ENCODE measurements at places on chromosomes 1 and 21.

DNA sequence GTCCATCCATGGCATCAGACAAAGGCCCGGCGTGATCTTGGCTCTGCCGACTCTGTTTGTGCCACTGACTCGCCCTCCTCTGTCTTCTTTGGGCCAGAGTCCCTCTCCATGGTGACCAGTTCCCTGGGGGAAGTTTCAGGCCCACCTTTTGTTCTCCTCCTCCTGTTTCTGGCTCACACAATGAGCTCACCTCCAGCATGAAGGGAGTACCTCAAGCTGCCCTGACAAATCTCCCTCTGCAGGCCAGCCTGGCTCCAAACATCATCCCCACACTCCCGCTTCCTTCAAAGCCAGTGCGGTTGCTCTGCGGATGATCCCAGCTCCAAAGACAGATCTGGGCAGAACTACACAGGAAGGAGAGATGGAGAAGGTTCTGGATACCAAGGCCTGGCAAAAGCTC lies 576.6 kb downstream of the NPHP4 start:
- DNase-seq = no peak

DNA sequence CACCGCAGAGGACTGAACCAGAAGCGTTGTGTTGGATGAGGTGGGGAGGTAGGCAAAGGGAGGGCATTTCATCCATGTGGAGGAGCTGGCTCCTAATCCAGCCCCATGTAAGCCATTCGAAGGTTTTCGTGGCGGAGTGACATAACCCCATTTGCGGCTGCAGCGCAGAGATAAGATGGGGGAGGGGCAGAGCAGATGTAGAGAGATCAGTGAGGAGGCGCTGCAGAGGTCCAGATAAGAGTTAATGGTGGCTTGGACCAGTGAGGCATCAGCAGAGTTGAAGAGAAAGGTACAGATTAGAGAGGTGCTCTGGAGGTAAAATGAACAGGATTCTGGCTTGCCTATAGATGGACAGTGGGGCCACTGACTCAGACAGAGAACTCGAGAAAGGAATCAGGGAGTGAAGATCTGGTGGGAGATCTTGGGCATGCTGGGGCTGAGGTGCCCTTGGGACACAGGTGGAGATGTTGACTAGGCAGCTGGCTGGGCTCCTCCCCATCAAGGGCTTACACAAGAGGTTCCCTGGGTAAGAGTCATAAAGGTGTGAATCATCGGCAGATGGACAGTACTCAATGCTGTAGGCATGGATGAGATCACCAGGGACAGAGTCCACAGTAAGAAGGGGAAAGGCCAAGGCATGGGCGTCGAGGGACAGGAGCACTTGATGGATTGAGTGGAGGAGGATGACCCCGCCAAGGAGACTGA lies 7.8 kb upstream of the PTPRF start:
- no peak for DNase-seq

DNA sequence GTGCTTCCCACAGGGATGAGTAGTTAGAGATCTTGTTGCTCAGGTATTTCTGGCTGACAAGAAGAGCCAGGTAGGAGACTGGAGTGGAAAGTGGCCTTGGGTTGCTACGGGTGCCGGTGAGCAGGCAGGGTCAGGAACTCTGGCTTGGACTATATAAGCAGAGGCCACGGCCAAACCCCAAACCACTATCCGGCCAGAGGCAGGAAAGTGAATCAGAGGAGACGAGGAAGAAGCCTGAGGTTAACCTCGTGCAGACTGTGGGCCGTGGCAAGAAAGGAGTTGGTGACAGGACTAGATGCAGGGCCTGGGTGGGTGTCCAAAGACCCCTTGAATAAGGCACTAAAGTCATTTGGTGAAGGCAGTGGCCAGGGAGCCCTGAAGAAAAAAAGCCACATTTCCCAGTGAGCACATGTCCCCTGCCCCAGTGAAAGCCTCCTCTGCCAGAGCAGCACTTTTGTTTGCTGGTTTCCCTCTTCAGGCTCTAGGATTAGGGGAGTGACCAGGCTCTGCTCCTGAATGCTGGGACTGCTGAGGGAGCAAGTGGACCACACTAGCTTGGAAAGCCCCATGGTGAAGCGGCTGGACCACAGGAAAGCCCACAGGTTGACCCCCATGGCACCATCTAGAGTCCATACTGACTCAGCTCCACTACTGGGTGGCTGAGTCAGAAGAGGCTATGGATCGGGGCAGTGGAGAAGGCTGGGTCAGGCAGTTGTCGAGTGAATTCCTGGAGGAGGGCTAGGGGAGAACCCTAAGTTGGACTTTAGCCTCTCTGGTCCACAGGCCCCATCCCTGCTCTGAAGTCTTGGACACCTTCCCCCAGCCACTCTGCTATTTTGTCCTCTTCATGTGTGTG lies 23.4 kb downstream of the CSF1 start:
- no peak for DNase-seq

DNA sequence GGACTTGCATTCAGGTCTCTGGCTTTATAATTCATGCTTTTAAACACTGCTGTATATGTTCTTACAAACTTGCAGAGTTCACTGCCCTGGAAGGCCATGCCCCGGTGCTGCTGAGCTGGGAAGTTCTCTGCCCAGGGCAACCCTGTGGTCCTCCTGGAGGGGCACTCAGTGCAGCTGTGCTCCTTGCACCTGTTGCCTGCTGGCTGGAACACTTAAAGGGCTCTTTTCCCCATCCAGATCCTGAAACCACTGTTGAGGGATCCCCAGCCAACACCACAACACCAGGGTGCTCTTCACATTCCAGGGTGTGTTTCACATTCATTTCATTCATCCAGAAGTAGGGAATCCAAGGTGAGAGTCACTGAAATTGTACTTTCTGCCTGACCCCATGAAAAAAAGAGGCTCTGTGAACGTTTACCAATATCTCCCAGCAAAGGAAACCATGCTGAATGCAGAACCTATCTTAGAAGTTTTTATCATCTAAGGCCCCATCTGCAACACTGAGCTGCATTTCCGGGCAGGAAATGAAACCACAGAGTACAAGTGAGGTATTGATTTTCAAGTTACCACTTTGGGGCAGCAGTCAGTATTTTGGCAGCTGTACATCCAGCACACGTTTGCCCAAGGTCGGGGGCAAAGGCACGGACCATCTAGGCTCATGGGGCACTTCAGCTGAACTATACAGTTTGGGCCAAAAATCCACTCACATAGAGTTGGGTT lies 16.4 kb upstream of the KIAA0040 start:
- no peak for DNase-seq

GRCh38 chr1:159798893-159799292 lies 3.3 kb upstream of the FCRL6 start:
- no peak for DNase-seq

DNA sequence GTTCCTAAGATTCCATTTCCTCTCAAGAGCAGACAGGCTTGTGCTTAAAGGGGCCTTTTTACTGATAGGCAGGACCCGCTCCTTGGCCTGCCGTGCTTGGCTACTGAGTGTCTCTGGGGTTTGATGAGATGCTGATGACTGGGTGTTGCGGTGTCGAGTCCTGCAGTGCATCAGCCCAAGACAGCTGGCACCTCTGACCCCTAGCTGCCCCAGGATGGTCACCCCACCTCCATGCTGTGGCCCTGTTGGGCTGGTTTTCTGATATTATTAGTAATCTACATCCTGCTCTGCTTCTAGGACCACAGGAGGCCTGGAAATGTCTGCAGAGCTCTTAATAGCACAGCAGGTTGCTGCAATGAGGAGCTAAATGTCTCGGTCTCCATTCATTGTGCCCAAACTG lies 28.7 kb downstream of the LRRC71 start:
- DNase-seq = no peak

DNA sequence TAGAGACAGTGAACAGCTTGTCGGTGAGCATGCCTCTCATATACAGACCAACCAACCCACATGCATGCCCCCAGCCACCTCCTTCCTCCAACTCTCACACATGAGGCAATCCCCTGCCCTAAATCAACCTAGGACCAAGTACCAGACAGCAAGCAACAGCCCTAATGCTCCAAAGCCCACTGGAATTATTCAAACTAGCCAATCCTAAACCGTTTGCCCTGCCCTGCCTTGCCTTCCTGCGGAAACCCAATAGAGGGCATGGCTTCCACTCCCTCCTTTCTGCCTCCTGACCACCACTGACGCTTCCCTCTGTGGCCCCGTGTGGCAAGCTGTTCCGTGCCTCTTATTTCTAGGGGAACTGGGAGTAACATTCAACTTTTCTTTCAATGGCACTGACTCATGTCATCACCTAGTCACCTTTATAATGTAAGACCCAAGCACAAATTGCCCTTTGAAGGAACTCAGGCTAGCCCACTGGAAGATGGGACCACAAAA lies 129.3 kb upstream of the GJB5 start:
- DNase-seq = no peak

GRCh38 chr1:67100833-67101232 lies 33.9 kb downstream of the C1orf141 start:
- no peak for DNase-seq

GRCh38 chr21:42460391-42461184 lies 35.4 kb downstream of the RSPH1 start:
- no peak for DNase-seq

DNA sequence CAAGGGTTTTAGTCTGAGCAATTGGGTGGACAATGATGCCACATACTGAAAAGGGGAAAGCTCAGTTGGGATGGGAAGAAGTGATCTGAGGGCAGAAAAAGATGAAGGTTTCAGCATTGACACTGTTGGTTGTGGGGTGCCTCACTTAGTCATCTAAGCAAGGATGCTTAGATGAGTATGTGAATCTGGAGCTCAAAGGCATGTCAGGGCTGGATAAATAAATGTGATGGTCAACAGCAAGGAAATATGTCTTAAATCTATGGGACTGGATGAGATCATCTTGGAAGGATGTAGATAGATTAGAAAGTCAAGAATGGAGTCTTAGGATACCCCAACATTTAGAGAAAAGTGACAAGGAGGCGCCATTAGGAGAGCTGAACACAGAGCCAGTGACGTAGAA lies 114.6 kb downstream of the ZBTB18 start:
- no peak for DNase-seq

- DNase-seq = no peak
Measured at GRCh38 chr1:207336559-207337467, 15.3 kb downstream of the CD55 start.

DNA sequence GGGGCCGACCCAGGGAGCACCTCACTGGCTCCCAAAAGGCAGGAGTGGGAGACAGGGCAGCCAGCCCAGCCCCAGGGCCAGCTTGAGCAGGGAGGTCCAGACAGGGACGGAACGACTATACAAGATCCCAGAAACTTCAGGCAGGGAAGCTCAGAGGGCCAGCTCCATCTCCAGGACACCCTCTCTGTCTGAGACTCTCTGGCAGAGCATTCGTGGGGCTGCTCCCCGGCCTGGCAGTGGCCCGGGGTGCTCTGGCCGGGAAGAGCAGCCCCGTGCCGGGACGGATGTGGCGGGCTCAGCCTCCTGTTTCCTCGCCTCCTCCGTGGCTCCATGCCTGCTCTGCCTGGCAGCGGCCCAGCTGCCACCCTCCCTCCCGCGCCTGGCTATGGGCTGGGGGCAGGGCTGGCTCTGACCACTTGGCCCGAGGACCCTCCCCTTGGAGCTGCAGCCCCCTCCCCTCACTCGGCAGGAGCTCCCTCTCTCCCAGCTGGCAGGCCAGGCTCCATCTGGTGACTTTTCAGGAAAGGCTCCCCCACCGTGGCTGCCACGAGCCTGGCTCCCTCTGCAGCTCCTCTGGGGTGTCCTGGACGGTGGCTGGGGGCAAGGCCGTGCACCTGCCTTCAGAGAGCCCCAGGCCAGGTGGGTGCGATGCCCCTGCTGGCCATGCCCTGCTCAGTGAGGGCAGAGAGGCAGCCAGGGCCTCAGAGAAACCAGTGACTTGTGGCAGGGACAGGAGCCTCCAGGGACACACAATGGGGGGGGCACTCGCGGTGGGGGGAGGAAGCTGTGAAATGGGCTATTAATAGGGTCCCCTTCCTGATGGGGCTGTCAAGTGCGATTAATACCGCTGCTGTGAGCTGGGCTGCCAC lies 5.6 kb upstream of the PLCH2 start:
- no peak for DNase-seq

GRCh38 chr1:65113298-65113697 lies 34.7 kb upstream of the AK4 start:
- DNase-seq = no peak

DNA sequence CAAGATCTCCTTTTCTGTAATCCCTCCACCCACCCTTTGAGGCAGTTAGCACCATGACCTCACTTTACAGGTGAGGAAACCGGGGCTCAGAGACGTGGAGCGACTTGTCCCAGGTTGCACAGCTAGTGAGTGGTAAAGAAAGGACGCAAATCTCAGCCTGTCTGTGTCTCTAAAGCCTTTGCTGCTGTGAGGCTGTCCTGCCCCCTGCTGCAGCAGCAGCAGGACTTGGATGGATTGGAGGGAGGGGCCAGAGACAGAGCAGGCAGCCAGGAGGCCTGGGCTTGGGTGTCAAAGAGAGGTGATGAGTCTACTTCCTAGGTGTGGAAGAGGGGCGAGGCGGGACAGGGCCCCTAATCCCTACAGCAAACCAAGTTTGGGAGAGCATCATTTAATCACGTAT lies 69.6 kb downstream of the PTPRU start:
- no peak for DNase-seq

GRCh38 chr1:77926561-77927357 lies 38.3 kb downstream of the NEXN start:
- DNase-seq = no peak

Measured in cortex of kidney (tissue), 1 donor.